NCI-H2227 treated with DMSO at 0.1 percent for 48 hours (cell line): ENCODE measurements at places on chromosomes 12 and 14.

GRCh38 chr12:46916796-46917419, 91.1 kb upstream of the SLC38A4 start:
- no peak for DNase-seq

GRCh38 chr12:41661141-41661765, 473.1 kb downstream of the PDZRN4 start:
- DNase-seq, result no peak

DNA sequence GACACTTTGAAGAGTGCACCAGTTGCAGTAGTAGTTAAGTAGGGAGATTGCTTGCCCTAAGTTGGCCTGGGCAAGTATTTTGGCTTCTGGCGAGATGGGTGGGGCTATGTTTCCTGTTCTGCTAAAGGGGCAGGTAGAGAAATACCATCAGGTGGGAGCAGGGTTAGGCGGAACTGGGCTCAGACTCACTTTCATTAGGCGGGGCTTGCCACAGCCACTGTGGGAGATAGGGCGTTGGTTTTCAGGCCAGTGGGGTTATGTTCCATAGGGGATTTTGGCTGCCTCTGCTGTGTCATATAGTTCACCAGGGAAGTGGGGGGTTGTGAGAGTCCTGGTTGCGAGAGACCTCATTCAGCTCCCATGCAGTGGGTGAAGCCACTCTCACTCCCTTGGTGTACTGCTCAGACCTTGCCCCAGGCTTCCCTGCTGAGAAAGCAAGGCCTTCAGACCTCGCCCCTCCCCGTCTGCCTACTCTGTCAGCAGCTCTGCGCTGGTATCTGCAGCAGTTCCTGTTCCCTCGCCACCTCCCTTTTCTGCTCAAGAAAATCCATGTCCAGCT, 43.3 kb downstream of the AEBP2 start:
- no peak for DNase-seq

- DNase-seq, result no peak
Observed at GRCh38 chr12:53480491-53481442, 18.5 kb downstream of the MAP3K12 start.

DNA sequence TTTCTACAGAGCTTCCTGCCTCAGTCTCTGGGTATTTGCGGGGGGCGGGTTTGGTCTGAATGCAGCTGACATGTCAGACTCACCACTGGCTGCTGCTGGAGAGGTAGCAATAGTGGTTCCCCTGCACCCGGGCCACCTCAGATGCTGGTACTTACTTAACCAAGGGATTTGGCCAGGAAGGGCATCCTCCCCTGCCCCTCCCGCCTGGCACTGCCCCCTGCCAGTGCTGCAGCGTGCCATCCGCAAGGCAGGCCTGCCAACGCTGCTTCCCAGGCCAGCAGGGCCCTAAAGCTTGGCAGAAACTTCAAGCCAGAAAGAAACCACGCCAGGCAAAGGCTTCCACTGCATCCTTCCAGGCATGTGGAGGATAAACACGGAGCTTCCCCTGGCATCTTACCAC, 22.1 kb downstream of the RAB35 start:
- no peak for DNase-seq
